ENCODE measurements at places on chromosomes 5 and 9.

- DNase-seq, result no peak
These were observed 106.3 kb downstream of the SLC1A3 start for GRCh38 chr5:36712706-36713105.

DNA sequence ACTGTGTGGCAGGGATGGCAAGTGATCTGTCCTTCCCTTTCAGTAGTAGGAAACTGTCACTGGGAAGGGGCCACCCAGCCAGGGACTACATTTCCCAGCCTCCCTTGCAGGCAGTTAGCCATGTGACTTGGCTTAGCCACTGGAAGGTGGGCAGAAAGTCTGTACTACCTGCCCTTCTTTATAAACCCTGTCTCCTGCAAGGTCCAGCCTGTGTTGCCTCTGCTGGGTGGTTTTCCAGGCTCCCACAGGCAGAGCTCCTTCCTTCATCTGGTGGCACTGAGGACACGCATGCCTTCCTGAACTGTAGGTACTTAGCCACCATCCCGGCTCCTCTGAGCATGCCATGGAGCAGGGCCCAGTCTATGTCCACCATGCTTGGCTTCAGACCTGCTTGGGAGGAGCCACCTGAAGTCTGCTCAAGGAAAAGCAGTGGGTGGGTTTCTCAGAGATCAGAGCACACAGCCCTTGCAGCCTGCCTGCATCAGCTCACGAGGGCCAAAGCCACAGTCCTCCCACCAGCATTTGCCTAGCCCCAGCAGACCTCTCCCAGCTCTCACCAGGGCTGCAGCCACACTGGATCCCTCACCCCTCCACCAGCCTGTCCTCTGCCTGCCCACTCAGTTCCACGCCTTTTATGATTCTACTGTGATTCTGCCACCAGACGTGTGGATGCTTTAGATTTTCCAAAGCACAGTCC is 16.7 kb upstream of the SLC25A51 start:
- DNase-seq, result no peak

DNA sequence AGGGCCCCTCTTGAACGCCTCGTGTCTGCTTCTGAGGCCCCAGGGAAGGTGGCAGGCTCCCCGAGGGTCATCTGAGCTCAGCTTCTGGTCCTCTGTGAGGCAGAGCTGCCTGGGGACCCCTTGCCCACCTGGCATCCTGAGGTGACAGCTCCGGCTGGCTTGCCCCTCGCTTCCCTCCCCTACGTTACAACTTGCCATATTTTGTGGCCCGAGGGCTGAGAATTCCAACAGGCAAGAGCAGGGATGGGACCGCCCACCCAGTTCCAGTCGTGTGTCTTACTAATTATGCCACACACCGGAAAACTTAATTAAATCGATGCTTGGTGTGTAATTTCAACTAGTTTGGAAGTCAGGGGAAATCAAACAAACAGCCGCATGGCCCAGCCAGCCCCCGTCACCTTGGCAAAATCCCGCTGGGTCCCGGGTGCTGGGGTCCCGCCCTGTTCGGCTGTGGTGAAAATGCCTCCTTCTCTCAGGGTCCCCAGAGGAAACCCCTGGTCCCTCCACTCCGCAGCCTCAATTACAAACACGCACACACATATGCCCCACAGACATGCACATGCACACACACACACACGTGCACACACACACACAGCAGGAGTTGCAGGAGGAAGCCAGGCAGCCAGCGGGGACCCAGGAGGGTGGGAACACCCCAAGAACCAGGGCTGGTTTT is 221.0 kb upstream of the IER5L start:
- no peak for DNase-seq

- no peak for DNase-seq
These were observed 1.8 kb downstream of the HNRNPH1 start for GRCh38 chr5:179621551-179622214.

- no peak for DNase-seq
These were observed 67.8 kb downstream of the PTCD2 start for GRCh38 chr5:72387985-72388384.

GRCh38 chr5:72144762-72145161 is 37.5 kb downstream of the MAP1B start:
- DNase-seq, result no peak

DNA sequence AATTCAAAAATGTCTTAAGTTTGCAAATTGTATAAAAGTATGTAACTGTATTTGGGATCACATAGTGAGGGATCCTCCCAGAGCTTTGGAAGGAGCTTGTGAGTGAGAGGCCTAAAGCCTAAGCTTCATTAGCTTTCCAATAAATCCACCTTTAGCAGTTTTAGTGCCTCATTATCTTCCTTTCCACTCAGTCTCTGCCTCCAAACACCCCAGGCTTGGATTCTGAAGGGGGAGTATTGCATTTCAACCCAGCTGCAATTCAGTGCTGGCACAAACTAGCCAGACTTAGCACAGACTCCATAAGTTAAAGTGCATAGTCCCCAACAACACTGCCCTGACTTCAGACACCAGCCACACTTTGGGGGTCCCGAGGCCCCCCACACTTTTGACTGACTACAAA is 113.5 kb downstream of the SMARCA2 start:
- no peak for DNase-seq

DNA sequence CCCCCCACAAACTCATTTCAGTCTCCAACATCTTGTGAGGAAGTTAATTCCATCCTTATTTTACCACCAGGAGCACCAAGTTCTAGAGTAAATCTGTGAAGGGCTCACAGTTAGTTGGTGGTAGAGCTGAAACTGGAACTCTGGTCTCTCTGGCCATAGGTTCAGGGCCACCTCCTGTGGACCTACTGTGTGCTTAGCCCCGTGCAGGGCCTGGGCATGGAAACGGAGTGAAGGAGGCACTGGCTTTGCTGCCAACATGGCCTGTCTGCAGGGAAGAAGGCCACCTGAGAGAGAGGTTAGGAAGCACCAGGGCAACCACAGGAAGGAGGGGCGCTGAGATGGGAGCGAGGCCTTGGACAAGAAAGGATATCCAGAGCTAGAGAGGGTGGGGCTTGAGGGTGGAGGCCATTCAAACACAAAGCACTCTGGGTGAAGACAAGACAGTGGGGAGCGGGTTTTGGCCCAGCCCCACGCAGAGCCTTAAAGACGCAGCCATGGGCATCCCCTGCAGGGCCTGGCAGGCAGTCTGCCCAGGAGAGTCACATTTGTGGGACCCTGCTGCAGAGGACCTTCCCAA is 16.0 kb upstream of the DAB2IP start:
- no peak for DNase-seq

GRCh38 chr9:19642256-19642655 is 146.6 kb downstream of the SLC24A2 start:
- no peak for DNase-seq

- DNase-seq, result no peak
These were observed 25.4 kb downstream of the CTNND2 start for GRCh38 chr5:11878814-11879213.

GRCh38 chr5:43227655-43228054 is 35.6 kb downstream of the NIM1K start:
- no peak for DNase-seq

DNA sequence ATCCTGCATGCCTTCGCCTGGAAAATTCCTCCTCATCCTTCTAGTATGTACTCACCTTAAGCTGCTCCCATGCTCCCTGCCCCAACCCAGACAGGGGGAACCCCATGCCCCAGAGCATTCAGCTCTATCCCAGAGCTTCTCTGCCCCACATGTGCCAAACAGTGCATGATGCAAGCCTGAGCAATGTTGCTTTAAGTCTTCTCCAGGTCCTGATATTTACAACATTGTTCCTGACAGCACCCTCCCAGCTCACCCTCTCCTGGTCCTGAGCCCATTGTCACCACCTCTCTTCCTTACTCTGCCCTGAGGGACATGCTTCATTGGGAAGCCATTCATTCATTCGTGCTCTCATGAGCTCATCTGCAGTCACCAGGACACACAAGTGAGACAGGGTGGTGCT is 23.4 kb upstream of the BARX1 start:
- DNase-seq, result no peak

DNA sequence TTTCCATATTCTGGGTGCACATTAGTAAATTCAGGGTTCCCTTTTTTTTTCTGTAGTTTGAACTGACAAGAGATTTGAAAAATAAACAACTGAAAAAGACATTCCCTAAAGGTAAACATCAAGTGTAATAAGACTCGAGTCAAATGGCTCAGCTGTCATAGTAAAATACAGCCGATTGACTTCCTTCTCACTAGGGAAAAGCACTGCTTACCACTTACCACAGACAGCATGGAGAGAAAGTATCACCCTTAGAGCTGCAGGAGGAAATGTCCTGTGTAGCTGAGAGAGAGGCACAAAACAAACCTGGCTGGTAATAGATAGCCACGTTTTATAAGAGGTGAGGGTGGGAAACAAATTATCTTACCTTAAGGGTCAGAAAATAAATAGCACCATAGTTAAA is 12.1 kb upstream of the DMAC1 start:
- no peak for DNase-seq

- no peak for DNase-seq
These were observed 169.7 kb upstream of the CDH9 start for GRCh38 chr5:27208051-27208450.
